ENCODE measurements at places on chromosomes 12 and 14.

- no peak for DNase-seq
Measured at GRCh38 chr14:40317690-40318089, 885.5 kb upstream of the FBXO33 start.

- DNase-seq, result no peak
Measured at GRCh38 chr12:56831936-56832335, 68.8 kb downstream of the HSD17B6 start.

- no peak for DNase-seq
Measured at GRCh38 chr14:75831455-75831854, 150.3 kb downstream of the TGFB3 start.

- no peak for DNase-seq
Measured at GRCh38 chr14:95663226-95663797, 22.9 kb upstream of the TCL1B start.

GRCh38 chr12:19896534-19896933 lies 457.2 kb downstream of the AEBP2 start:
- no peak for DNase-seq

DNA sequence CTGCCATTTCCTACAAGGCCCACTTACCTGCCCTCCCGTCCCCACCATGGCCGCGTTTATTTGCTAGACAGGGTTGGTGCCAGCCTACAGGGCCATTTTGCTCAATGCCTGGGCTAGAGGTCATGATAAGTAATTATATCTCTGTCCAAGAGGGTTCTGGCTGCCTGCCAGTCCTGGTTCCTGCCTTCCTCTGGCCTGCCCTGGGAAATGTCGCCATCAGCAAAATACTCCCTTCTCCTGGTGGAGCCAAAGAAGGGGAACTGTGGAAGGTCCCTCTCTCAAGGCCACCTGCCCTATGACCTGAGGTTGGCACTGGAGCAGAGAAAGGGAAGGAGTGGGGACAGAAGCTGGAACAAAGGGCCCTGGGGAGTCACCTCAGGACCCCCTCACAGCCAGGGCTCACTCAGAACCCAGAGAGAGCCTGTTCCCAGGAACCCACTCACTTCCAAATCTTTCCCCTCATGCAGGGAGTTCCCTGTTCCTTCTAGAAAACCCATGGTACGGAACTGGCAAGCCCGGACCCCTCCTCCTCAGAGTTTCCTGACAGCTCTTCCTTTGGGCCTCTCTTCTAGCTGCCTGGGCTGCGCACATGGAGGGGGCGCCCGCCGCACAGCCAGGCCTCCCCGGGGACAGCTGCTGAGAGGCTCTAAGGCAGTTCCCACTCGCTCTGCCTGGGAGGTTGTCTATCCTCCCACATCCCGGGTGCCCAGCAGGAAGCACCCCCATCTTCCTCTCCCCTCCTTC lies 280.5 kb downstream of the DPF3 start:
- DNase-seq, result no peak

- no peak for DNase-seq
Measured at GRCh38 chr14:77011245-77011644, 17.3 kb downstream of the IRF2BPL start.

- no peak for DNase-seq
Measured at GRCh38 chr12:14982991-14983390, 10.1 kb downstream of the PDE6H start.

DNA sequence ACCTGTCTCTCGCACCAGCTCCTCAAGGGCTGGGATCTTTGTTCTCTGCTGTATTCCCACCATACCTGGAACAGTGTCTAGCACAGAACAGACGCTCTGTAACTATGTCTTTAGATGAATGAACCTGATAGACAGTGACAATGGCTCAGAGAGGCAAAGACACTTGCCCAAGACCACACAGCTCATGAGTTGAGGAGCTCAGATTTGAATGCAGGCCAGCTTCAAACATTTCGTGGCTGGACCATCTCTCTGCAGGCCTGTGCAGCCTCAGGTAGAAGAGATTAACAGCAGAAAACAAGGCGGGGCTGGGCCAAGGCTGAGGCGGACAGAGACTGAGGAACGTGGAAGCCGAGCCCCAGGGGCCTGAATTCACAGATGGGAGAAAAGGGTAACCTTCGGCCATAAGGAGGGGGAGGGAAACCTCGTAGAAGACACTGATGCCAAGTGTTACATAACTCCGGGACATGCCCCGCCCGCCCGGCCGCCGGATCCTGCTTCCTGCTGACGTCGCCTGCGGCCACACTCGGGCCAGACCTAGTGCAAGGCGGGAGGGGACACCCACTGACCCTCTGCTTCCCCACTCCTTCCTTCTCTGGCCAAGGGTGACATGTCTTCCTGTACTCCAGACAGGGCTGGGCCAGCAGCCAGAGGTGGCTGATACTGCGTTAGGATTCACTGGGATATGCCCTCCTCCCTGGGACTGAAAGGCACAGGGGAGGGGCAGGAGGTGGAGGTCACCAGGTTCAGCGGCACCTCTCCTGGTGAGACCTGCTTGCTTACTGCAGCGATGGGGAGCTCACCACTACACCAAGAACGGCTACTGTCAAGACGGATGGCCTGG lies 86.8 kb downstream of the RFLNA start:
- DNase-seq, result no peak

DNA sequence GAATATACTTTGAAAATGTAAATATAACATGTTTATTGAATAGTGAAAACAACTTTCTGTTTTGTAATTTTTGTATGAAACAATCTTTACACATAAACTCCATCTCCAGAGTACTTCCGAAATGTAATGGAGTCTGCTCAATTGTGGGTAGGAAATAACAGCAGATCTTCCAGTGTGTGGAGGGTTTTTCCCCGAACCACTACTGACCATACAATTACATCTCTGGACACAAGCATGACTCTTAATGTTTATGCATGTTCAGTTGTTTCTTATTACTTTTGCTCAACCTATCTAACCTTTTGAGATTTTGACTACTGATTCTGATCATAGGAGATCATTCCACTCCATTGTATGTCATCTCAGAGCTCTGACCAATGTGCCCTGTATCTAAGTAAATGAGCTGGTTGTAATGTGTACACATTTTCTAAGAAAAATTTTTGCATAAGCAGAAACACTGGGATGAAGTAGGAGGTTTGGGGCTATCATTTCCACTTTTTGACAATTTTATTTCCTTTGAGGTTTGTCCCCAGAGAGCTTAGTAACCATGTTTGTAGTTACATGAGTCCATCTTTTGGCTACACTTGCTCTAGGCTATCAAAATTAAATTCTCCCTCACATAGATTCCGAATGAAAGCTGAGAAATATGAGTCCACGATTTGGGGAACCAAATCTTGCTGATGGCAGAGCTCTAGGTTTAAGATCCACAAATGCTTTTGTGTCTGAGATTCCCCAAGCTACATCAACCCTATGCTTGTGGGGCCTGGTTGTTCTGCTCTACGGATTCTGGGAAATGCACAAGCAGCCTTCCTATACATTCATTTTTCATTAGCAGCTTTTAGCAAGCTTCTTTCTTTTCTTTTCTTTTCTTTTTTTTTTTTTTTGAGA lies 21.4 kb upstream of the CLEC4D start:
- no peak for DNase-seq

DNA sequence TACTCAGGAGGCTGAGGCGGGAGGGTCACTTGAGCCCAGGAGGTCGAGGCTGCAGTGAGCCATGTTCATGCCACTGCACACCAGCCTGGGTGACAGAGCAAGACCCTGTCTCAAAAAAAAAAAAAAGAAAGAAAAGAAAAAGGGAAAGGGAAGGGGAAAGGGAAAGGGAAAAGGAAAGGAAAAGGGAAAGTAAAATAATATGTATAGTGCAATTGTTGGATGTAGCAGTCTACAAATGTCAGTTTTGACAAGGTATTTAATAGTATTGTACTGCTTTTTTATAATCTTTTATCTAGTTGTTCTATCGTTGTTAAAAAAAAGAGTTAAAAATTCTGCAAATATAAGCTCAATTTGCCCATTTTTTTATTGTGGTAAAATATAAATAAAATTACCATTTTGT lies 67.3 kb downstream of the SLC2A13 start:
- no peak for DNase-seq

DNA sequence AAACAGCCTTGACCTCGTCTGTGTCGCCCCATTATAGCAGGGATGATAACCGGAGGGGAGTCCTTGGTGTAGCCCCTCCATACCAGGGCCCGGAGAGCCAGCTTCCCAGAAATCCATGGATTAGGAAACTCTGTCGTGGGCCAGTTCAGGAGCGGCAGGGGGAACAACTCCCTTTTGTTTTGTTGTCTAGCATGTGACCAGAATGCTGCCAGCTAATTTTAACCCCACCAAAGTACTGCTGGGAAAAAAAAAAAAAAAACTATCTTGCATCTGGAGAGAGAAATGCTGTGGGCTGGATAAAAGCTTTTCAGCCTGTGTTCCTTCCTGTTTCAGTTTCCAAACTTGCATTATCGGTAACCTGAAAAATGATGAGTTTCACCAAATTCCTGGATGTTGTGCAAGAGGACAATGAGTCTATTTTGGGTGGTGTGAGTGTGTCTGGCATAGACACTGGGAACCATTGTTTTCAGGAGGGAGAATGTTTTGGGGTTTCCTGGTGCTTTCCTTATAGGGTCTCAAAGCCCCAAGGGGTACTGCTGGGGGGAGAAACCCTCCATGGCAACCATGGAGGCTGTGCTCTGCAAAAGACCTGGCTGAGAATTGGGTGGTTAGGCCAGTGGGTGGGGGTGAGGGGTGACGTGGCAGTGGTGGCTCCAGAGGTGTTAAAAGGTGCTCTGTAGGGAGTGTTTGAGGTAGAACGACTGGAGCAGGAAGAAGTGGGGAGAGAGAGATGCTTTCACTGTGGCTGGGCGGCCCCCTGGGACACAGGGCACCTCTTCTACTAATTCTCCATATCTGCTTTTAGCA lies 14.9 kb upstream of the IRF2BPL start:
- DNase-seq, result no peak

GRCh38 chr12:51850965-51851299 lies 2.4 kb upstream of the FIGNL2 start:
- no peak for DNase-seq

GRCh38 chr14:90062822-90063539 lies 1.2 kb downstream of the KCNK13 start:
- no peak for DNase-seq

DNA sequence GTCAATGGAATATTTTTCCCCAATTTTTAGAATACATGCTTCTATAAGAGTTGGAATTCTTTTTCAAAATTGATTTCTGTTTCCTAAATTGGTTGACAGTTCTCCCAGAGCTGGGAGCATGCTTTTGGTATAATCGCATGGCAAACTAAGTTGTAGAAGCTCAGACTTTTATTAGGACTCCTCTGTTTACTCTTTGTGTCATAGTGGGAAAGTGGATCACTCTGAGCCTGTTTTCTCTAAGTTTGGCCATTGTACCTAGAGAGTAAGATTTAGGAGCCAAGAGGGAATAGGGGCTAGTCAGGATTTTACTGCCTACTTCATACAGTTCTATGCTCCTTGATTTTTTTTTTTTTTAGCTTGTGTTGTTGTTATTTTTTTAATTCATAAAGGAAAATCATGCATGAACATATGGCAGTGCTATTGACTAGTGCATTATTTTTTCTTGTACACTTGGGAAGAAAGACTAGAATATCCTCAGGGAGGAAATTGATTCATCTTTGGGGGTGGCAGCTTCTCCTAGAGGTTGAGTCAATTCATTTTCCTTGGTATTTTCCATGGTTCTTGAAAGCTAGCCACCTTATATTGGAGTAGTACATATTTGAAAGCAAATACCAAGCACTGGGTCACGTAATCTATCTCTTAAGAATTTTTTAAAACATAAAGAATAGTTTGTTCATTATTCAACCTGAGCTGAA lies 77.7 kb upstream of the TRAF3 start:
- no peak for DNase-seq

Measured in GM19239 (cell line).